Neural crest cell (in vitro differentiated cells): ENCODE measurements at places on chromosomes 3 and 15.

GRCh38 chr3:40718209-40718608, 193.4 kb downstream of the ZNF621 start:
- no peak for DNase-seq

DNA sequence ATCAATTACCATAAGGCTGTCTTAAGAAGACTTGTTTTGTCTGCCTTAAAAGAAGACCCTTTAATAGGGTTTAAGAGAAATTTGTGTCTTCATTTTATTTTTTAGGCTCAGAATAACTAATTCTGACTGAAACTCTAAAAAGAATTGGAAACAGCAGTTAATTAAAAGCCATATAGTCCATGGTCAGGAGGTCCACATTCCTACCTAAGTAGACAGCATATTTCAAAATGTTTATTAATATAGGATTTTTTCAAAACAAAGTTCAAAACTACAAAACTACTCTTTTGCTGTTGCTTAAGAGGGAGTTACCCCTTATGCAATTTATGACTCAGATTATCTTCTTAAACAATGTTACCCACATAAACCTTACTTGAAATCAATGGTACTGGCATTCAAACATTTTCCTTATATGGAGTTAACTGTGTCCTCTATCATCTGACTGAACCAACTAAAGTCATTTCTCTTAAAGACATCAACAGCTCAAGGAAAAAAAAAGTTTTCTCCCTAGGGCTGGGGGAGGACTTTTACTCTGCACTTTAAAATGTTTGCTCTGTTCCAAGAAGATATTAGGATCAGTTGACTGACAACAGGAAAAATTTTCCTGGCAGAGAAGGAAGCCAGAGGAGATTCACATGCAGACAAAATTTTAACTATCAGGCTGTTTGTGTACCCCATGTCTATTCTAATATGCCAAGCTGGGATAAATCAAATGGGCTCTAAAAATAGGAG, 56.8 kb upstream of the NANOGP8 start:
- no peak for DNase-seq

- no peak for DNase-seq
Measured at GRCh38 chr15:31276596-31277298, 49.9 kb upstream of the KLF13 start.

GRCh38 chr15:43102187-43102586, 3.7 kb downstream of the UBR1 start:
- DNase-seq = no peak

DNA sequence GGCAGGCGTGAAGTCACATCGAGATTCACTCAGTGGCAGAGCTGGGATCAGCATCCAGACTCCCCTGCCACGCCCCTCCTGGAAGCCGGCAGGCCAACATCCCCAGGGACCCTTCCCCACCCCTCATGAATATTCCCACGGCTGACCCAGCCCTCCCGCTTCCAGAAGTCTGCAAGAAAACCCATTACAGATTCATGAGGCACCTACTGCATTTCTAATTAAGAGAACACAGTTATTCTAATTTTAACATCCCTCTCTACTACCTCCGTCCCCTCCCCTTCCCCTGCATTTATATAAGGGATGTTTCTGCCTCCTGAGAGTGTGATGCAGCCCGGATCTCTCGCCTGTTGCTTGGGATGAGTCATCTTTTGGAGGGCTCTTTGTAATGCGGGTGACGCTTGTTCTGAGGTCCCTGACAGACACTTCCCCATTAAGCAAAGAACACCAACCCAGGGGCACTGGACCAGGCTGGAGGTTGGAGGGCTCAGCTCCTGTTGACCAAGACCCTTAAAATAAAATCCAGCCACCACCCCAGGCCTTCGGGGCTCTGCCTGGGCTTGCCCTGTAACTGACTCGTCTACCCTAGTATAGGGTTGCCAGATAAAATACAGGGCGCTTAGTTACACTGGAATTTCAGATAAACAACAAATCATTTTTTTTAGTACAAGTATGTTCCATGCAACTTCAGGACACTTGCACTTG, 118.7 kb downstream of the NUP210 start:
- no peak for DNase-seq

GRCh38 chr3:71078199-71078598, 505.3 kb downstream of the FOXP1 start:
- no peak for DNase-seq

GRCh38 chr3:9779075-9779593, 9.4 kb upstream of the CAMK1 start:
- no peak for DNase-seq

DNA sequence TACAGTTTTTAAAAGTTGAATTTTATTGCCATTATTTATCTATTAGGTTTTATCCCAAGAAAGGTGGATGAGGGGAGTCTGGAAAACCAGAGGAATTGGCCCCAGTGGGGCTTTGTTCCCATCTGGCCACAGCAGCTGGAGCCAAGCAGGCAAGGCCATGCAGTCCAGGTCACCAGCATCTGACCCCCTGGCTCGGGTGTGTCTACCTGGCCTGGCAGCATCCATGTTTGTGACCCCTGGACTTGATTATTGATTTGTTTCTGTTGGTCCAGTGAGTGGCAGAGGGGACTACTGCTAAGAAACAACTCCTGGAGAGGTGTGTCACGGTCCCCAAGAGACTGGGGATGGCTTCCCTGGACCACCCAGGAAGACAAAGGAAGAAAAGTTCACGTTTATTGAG, 111.1 kb downstream of the NUP210 start:
- DNase-seq = no peak

GRCh38 chr15:89749951-89750559, 994 bp downstream of the MESP1 start:
- no peak for DNase-seq

GRCh38 chr3:184927796-184928315, 115.9 kb downstream of the VPS8 start:
- no peak for DNase-seq

- DNase-seq = no peak
Measured at GRCh38 chr3:37039161-37039846, 46.0 kb downstream of the MLH1 start.

DNA sequence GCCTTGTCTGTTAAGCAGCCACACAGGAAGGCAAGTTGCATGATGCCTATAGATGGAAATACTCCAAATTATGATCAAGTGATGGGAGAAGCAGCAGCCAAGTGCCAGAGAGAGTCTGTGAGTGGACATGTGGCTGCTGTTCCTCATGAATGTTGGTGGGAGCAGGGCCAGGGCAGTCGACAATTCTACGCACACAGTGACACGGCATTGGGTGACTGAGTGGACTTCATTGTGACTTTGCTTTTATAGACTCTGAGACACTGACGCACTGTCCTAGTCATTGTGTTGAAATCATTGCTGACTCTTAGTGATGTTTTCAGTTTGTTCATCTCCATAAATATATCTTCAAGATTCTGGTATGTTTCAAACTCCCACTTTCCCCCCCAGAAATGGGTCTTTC, 246.3 kb upstream of the SEMA6D start:
- no peak for DNase-seq

- DNase-seq = no peak
Measured at GRCh38 chr3:40546816-40547215, 22.1 kb downstream of the ZNF621 start.

DNA sequence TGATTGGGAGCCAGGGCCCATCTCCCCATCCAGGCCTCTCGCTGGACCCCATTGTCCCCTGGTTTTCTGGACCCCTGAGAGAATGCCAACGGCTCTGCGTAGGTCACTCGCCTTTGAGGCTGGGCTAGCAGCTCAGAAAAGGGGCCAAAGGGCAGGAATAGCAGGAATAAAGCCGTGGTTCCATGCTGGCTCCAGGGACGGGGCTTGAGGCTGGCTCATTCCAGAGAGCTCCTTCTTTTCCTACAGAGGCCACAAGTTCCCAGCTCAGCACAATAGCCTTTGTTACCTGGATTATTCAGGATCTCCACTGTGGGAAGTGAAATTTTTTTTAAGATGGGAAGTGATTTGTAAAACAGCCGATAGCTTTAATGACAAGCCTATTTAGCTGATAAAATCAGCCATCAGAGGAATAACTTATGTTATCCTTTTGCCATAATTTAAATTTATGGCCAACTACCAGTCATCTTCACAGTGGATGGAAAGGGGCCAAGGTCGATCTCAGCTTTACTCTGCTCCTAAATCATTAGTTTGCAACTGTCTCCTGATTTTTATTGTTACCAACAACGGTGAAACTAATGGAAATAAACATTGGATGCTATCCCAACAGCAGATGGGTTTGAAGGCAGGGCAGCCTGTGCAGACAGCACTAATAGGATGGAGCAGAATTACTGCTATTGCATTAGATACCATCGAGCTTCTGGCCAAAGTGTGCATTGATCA, 124.3 kb downstream of the TMEM266 start:
- DNase-seq = no peak

GRCh38 chr15:63759752-63760151, 74.0 kb downstream of the HERC1 start:
- no peak for DNase-seq

GRCh38 chr3:36257158-36257852, 123.0 kb upstream of the STAC start:
- no peak for DNase-seq
